ENCODE measurements at places on chromosomes 1 and 21.

DNA sequence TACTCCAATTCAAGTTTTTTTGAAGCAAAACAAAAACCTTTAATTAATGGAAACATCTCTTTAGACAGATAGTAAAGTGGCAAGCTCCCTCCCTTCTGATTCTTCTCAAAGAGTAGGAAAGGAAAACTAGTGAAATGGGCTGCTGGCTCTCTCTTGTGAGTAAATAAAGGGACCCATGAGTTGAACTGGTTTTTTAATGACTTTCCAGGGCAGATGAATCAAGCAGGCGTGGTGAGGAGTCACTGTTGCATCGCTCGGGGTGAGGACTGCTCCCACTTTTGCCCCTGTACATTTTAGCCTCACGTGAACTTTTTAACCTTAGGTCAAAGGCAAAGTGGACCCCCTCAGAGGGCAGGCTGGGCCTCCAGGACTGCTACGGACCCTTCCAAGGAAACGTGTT is 64.8 kb downstream of the ABCA4 start:
- no peak for DNase-seq

DNA sequence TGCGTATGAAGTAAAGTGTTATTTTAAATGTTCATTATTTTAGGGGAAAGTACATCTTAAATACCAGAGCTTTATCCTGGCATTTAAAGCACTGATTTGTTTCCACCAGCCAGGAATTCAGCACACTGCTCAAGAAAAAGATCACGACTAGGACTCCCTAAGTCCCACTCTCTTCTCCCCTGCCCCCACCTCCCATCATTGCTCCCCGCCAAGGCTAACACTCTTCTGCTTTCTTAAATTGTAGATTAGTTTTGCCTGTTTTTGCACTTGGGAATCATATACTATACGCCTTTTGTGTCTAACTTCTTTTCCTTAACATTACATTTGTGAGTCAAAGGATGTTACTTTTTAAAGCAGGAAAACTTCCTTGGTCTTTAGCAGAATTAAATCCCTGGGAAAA is 37.5 kb upstream of the C1orf105 start:
- no peak for DNase-seq

DNA sequence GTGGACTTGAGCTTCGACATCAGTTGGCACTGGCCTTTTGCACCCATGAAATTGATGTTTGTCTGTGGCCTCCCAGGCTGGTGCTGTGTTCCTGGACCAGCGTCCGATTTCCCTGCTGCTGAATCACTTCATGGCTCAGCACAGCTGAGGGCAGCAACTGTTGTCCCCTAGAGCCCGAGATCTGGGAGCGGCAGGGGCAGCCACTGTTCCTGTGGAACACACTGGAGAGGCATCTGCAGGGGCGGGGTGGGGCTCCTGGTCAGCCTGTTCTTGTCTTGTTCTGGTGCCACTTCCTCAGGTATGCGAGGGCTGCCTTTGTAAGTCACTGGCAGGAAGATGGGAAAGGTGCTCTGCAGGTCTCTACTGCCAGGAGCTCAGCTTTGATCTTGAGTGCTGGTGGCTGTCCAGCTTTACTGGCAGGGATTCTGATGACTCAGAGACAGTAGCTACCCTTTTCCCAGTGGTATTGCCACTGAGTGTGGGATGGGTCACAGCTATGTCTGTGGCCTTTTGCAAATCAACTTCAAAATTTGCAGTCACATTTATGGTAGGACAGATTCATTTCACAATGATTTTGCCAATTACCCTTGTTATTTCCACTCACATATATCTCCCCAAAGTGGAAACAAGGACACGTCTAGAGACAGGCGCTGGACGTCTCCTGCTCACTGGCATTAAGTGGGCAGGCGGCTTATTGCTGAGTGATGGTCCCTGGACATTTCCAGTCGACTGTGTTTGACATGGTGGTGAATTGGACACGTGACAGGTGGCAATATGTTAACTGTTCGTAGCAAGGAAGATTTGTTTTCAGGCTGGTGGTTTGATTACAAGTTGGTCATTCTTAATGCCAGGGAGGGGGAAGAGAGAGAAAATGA is 15.3 kb downstream of the AGPAT3 start:
- DNase-seq, result no peak

DNA sequence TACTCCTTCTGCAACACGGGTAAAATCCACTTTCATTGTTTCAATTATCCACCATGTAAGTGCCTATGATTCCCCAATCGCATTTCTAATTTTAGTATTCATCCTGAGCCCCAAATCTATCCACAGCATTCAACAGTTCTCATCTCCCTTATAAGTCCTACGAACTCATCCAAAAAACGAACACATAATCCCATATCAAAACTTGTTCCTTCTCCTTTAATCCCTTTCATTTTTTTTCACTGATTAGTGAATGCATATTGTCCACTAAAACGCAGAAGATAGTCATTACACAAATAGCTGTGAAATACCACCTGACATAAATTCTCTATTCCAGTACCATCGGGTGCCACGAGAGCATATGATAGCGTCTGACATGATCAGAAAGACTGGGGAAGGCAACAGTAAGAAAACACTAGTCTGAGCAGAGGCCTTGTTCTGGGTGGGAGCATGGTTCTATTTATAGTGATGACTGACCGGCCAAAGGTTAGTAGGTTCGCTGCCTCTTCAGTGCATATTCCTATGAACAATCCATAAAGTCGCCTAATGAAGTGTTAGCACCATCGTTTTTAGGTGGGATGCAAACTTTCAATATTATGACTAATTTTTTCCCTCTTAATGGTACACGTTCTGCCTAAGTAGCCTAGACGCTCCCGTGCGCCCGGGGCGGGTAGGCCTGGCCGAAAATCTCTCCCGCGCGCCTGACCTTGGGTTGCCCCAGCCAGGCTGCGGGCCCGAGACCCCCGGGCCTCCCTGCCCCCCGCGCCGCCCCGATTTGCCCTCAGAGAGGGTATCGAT is 648 bp downstream of the ATP5PF start:
- DNase-seq, result no peak

- no peak for DNase-seq
Observed at GRCh38 chr1:30374400-30375070, 348.9 kb downstream of the MATN1 start.

- no peak for DNase-seq
Observed at GRCh38 chr1:22488319-22488718, 36.7 kb downstream of the ZBTB40 start.

DNA sequence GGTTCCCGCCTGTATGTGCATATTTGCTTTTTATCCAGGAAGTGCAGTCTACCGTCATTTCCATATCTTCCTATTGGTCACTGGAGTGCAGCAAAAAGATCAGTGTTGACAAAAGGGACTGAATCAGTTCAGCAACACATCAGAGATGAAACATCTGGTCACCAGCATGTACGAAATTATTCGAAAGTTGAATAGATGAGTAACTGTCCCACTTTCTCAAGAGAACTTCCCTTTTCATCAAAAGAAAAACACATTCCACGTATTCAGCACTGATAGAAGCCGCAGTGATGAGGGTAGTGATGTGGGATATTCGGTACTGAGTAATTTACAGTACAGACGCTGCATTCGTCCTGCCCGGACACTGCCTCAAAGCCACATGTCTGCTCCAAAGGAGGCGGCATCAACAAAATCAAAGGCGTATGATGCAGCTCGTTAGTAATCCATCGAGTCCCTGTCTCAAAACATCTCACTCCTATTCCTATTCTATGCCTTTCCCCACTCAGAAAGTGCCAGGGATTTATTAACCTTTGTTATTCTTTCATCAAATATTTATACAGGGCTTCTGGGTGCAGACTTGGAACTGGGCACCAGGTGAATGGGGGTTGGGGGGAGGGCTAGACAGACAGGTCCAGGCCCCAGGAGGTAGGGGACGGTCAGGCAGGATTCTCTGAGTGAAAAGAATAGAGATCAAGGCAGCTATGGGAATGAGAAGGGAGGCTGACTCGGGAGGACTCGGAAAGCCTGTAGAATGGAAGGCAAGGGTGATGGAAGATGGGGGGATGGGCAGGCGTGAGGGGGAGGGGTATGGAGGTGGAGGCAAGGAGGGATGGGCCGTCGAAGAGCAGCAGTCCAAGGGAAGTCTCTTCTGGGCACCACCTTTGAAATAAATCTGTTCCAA is 79.5 kb upstream of the SLC45A1 start:
- no peak for DNase-seq
